ENCODE measurements at places on chromosomes 7 and 10. TPM values are rescaled to one million over a fixed set of nuclear protein-coding genes. Genes with fewer than 3 reads are reported as not detected.

The POU6F2 gene
- total RNA-seq = not detected

The HOXA10 gene
- total RNA-seq = 61.2 TPM

The FBXO24 gene
- not detected for total RNA-seq

DNA sequence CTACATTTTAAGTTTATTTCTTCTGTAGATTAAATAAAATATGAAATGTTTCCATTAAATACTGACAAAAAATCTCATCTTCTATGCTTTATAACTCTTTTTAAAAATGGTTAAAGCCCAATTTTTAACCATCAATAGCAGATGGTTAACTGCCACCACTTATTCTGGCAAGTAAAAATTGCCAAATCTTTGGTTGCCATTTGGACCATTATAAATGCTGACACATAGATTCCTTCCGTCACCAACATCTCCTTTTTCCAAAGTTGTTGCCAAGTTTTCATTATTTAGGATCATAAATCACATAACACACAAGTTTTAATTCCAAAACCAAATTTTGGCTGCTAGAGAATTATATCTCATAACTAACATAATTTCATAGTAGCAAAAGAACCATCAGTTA lies 1614.3 kb downstream of the REEP3 start:
- no peak for DNase-seq
- H3K36me3 ChIP-seq = no peaks in the 10 kb centered on the region
- H3K27ac ChIP-seq = no peak overlapping the region
- no peaks in the 10 kb centered on the region for H3K27me3 ChIP-seq
- H3K4me1 ChIP-seq = no peaks in the 10 kb centered on the region

- no peak overlapping the region for H3K4me3 ChIP-seq
- no peak for DNase-seq
- no peaks in the 10 kb centered on the region for H3K36me3 ChIP-seq
- no peaks in the 10 kb centered on the region for H3K4me1 ChIP-seq
Measured at GRCh38 chr7:84674236-84674913, 479.8 kb upstream of the SEMA3A start.

GRCh38 chr10:74282848-74283210 lies 131.8 kb downstream of the ADK start:
- no peaks in the 10 kb centered on the region for H3K36me3 ChIP-seq
- no peaks in the 10 kb centered on the region for H3K4me1 ChIP-seq
- no peaks in the 10 kb centered on the region for H3K27me3 ChIP-seq
- H3K27ac ChIP-seq = no peak overlapping the region
- no peak for DNase-seq

DNA sequence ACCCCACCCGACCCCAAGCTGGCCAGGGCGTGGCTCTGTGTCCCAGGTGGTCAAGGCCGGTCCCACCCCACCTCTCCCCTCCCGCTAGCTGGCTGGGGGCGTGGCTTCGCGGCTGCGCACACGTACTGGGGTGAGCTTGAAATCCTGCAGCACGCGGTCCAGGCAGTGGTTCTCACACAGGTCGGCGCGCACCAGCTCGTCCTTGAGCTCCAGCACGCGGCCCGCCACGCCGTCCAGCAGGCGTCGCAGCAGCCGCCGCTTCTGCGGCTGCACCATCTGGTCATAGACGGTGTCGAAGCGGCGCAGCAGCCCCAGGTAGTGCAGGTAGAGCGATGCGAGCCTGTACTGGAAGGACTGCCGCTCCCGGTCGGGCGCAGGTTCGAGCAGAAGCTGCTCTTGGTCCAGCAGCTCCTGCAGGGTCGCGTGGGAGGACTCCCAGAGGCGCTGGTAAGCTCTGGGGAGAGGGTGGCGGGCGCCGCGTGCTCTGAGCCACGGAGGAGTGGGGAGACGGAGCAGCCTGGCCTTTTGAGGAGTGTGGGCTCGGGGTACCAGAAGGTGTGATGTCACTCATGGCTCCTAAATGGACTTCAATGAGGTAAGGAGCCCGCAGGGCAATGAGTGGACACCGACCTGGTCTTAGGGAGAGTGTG lies 5.8 kb downstream of the H2BK1 start:
- H3K27ac ChIP-seq = no peak overlapping the region
- no peak overlapping the region for H3K4me3 ChIP-seq
- peaks cover 7% of the 10 kb centered on the region for H3K27me3 ChIP-seq
- H3K4me1 ChIP-seq = no peaks in the 10 kb centered on the region
- no peak for DNase-seq

Measured in gastrocnemius medialis (tissue), 4 donors.